ENCODE measurements at places on chromosomes 5 and 9.

DNA sequence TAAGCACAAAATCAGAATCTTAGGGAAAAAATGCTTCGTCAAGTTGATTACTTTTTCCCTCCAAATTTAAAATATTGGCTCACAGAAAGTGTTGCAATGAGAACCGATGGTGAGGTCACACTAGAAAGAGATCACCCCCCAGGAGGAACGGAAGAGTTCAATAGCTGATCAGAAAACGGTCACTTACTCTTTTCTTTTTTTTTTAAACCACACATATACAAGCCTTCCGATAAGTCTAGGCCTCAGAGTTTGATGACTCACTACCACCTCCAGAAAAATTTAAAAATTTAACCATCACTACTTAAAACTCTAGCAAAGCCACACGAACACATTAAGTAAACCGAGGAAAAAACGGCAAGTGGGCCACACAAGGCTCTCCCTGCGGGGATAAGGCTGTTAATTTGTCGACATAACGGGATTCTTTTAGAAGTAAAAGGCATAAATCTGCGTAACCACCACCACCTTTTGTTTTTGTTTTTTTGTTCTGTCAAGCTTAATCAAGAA, 1.2 kb downstream of the SURF4 start:
- DNase-seq, result no peak

DNA sequence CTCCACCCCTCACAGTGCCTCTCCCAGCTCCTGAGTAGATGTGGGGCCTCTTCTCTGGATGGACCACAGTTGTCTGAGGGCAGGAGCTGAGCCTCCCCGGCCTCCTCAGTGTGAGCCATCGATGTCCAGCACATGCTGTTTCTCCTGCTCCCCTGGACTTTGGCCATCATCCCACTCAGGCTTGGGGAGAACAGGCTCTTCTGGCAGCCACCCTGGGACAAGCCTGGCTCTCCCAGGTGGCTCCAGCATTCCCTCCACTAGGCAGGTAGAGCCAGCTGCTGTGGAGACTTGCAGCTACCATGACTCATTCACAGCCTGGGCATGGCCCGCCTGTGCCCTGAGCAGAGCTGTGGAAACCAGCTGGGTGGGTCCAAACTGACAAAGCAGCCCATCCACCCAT, 77.0 kb downstream of the CSNK1A1 start:
- no peak for DNase-seq

GRCh38 chr5:10485142-10485795, 43.6 kb downstream of the ROPN1L start:
- DNase-seq, result no peak

GRCh38 chr5:134626369-134627014, 6.1 kb downstream of the SAR1B start:
- DNase-seq, result no peak

- no peak for DNase-seq
Measured at GRCh38 chr5:125014202-125014601, 267.8 kb upstream of the ZNF608 start.

GRCh38 chr5:102701748-102702147, 53.4 kb upstream of the PAM start:
- no peak for DNase-seq

DNA sequence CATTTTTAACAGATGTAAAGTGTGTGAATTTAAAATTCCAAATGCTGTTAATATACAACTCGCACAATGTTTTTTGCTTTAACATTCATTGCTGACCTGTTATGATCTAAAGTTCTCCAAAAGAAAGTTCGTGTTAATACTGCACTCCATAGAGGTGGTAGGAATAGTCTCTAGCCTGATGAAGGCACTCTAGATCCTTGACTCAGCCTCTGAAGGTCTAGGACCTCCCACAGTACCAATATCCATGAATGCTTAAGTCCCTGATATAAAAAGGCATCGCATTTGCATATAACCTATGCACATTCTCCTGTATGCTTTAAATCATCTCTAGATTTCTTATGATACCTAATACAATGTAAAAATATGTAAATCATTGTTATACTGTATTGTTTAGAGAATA, 213.6 kb downstream of the EFNA5 start:
- DNase-seq, result no peak

DNA sequence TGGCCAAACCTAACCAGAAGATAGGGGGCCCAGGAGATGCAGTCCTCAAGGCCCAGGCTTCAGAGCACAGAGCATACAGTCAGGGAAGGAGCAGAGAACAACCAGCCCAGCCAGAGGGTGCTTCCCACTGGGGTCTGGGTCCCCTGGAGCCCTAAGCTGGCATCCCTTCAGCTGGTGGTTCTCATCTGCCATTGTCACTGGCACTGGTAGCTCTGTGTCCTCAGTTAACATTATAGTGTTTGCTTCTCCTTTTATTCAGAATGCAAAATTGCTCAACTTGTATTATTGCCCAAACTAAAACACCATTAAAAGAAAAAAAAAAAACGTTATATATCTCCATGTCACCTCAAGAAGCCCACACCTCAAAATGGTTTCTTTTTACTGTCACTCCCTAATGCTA, 219.2 kb downstream of the ENC1 start:
- no peak for DNase-seq

DNA sequence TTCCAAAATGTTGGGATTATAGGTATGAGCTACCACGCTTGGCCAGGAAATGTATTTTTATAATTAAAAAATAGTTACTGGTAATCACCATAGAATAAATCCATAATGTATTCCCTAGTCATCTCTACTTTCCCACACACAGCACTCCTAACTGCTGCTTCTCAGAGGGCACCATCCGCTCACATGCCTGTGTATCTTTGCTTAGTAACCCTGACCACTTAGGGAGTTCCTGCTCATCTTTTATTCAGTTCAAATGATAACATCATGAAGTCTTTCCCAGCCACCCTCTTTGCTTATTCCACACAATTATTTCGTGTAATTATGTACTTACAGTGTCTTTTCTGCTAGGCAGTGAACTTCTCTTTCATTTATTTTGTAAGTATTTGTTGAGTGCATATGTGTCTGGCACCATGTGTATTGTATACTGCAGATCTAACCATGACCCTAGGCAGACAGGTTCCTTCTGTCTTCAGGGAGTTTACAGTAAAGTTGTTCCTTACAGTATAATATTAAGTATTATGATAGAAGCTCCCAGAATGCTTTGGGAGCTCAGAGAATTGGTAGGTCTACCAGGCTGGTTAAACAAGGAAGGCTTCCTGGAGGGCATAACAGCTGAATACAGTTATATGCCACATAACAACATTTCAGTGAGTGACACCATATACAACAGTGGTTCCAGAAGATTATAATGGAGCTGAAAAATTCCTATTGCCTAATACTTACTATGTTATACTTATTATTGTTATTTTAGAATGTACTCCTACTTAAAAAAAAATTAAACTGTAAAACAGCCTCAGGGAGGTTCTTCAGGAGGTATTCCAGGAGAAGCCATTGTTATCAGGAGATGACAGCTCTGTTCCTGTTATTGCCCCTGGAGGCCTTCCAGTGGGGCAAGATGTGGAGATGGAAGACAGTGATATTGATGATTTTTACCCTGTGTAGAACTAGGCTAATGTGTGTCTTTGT, 39.2 kb downstream of the DCAF10 start:
- no peak for DNase-seq

- DNase-seq, result no peak
Measured at GRCh38 chr9:76700916-76701315, 63.3 kb upstream of the PCA3 start.

GRCh38 chr5:136423944-136424606, 58.7 kb upstream of the TRPC7 start:
- no peak for DNase-seq

- no peak for DNase-seq
Measured at GRCh38 chr5:118486647-118487225, 501.6 kb downstream of the DTWD2 start.

GRCh38 chr9:20012232-20012631, 223.4 kb upstream of the SLC24A2 start:
- no peak for DNase-seq

GRCh38 chr5:65185468-65185867, 296.3 kb downstream of the ADAMTS6 start:
- no peak for DNase-seq

DNA sequence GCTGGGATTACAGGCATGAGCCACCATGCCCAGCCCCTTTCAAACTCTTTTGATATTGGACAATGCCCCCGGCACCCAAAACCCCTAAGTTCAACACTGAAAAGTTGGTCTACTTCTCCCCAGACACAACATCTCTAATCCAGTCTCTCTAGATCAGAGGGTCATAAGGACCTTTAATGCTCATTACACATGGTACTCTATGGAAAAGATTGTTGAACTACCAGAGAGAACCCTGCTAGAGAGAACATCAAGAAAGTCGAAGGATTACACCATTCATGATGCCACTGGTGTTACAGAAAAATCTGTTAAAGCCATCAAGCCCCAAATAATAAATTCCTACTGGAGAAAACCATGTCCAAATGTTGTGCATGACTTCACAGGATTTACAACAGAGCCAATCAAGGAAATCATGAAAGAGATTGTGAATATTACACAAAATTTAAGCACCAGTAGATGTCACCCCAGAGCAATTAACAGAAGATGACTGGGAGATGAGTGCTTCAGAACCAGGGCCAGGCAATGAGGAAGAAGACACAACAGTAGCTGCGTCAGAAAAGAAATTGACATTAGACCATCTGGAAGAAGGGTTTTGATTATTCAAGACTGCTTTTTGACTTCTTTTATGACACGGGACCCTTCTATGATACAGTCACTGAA, 28.3 kb upstream of the NIPAL4 start:
- no peak for DNase-seq

- no peak for DNase-seq
Measured at GRCh38 chr9:33202018-33202417, 34.9 kb upstream of the B4GALT1 start.

- no peak for DNase-seq
Measured at GRCh38 chr9:76245518-76245917, 148.7 kb downstream of the RFK start.

- no peak for DNase-seq
Measured at GRCh38 chr5:158079097-158079496, 220.2 kb upstream of the CLINT1 start.

DNA sequence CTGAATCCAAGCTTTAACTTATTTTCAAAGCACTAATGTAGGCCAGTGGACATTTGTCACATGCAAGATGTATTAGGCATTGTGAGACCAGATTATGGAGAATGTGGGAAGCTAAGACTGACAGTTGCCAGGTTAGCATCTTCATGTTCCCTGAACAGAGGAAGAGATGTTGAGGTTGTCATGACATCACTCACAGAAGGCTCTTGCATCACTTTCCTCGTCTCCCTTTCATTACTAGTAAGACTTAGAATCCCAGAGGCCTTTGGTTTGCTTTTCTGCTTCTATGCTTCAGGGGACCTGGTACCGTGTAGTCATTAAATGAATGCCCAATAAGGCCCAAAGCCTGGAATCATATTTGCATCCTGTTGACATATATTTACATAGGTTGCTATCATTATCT, 76.4 kb upstream of the RPS23 start:
- DNase-seq, result no peak

DNA sequence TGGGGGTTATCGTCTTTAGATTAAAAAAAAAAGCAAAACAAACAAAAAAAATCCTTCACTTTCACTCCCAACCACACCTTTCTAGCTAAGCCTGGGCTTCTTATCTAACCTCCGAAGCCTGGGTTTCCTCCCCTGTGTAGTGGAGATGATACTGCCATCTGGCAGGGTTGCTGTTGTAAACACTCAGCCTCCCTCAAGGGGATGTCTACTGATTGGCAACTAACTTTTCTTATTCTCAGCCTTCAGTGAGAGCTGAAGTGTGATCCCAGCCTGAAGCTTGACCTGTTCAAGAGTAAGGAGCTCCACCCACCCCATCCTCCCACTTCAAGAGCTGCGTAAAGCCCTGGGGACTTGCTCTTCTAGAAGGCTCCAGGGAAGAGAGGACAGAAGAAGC, 21.5 kb upstream of the WWC1 start:
- no peak for DNase-seq

DNA sequence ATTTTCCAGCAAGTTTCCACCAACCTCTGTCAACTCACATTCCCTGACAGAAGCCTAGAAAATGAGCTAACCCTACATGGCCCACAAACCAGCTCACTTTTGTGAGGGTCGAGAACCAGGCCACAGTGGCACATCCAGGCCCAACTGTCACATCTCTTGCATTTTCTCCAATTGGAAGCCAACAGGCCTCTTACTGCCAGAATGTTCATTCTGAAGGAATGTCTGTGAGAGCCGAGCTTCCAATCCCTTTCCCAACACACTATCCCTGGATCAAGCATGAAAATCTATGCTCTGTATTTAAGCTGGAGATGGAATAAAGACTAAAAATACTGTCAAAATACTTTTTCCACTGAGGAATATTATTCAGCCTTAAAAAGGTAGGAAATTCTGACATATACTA, 20.0 kb downstream of the MARCHF3 start:
- no peak for DNase-seq

DNA sequence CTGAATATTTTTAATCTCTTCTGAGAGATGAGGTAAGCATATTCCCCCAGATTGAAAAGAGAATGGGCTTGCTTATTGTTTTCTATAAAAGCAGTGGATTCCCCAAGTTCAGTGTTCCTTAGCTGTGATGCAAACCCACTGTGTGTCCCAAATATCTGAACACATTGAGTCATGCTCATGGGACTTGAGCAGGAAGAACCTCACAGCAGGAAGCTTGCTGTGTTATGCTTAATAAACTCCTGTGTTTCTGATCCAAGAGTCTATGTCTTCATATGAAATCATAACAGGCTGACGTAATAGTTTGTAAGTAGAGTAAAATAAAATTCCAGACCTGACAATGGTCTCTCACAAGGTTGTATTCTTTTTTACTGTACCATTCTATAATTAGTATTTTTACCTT, 24.8 kb upstream of the LOX start:
- no peak for DNase-seq

DNA sequence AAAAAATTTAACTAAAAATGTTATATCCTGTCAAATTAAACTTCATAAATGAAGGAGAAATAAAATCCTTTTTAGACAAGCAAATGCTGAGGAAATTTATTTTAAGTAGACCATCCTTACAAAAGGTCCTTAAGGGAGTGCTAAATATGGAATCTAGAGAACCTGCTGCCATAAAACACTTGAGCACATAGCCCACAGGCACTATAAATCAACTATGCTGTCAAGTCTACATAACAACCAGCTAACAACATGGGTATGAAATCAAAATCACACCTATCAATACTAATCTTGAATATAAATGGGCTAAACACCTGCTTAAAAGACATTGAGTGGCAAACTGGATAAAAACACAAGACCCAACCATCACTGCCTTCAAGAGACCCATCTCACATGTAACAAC, 15.1 kb upstream of the PRSS3 start:
- no peak for DNase-seq

DNA sequence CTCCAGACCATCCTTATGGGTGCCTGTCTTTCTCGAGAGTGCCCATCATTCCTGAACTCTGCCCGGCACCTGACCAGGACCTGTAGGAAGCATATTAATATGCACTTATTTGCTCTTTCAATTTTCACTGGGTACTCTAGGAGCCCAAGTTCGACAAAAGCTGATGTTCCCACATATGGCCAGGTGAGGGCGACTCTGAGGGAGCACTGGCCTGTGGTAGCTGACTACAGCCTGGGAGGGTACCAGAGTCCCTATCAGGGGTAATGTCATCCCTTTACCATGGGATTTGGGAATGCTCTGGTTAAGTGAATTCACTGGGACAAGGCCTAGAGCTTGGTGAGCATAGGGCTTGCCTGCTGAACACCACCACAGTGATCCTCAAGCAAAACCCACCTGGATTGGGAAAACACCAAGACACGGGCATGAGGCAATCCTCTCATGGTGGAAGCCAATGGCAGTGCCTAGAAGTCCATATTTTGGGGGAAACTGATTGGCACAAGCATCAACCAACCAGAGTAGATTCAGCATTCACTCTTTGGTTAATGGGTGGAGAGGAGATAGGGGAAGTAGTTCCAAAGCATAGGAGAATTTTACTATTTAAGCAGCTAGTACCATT, 112.2 kb downstream of the MTX3 start:
- peak; percentile 28 for DNase-seq

- DNase-seq, result no peak
Measured at GRCh38 chr9:123290764-123291163, 22.4 kb upstream of the STRBP start.
